ENCODE measurements at places on chromosomes 6 and 20.

- no peak for DNase-seq
Observed at GRCh38 chr6:165685302-165685701, 22.3 kb upstream of the PDE10A start.

GRCh38 chr20:60138256-60139220 is 180.3 kb downstream of the CDH26 start:
- peak; percentile 31 for DNase-seq

DNA sequence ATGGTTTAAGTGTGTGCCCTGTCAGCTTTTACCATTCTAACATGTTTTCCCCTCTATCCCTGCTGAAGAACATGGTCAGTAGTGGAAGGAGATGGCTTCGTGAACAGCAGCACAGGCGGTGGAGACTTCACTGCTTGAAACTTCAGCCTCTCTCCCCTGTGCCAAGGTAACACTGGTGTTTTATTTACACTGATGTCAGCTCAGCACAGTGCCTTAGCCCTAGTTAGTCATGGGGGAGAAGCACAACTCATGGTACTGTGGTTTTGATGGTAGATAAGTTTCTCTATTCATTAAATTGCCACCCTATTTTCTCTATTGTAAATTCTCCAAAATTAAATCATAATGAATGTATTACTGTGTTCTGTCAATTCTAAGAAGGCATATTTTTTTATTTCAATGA is 56.6 kb downstream of the MTHFD1L start:
- no peak for DNase-seq

DNA sequence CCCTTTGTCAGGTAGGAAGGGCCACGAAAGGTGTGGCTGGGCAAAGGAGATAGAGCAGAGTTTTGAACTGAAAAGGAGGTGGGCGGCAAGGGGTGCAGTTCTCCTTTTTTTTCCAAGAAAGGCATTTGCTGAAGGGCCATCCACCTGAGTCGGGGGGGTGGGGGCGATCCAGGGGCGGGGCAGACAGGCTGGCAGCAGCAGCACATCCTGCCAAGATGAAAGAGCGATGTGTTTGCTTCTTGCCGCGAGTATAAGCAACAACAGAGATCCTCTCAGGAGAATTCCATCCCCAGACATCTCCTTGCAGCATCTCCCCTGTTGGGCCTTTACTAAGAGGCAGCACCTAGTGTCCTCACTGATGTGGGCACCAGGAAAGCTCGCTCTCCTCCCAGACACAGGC is 516.5 kb downstream of the CD83 start:
- DNase-seq = no peak

DNA sequence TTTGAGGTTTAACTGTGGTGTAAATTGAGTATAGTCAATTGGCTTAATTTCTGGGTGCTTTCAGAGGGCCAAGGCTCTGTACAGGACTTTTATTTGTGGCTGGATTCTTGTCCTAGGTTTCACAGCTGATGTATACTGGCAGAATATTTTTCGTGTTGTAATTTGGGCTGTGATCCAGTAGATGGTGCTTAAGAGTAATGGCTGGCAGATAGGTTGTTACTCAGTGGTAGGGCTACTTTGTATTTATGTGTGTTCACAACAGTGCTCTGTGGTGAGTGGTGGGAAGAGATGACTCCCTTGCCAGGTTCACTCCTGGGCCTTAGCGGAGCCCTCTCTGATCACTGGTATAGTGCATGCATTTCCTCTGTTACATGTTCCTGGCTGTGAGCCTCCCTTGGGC is 34.5 kb upstream of the FERMT1 start:
- DNase-seq = no peak

DNA sequence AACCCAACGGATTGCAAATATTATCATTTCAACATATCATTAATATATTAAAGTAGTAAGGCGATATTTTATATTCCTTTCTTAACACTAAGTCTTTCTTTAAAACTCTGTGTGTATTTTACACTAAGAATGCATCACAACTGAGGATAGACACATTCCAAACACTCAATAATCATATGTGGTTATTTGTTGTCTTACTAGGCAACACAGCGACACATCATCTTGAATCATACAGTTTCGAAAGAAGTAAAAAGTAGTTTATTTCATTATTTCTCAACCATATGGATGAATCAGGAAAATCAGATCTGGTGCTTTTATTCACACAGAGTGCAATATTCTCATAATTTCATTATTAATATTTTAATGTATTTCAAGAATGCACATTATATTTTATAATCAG is 662.4 kb downstream of the EPHA7 start:
- no peak for DNase-seq

GRCh38 chr20:25341716-25342680 is 48.6 kb downstream of the ABHD12 start:
- DNase-seq = no peak
